ENCODE measurements at places on chromosomes 4 and X.

DNA sequence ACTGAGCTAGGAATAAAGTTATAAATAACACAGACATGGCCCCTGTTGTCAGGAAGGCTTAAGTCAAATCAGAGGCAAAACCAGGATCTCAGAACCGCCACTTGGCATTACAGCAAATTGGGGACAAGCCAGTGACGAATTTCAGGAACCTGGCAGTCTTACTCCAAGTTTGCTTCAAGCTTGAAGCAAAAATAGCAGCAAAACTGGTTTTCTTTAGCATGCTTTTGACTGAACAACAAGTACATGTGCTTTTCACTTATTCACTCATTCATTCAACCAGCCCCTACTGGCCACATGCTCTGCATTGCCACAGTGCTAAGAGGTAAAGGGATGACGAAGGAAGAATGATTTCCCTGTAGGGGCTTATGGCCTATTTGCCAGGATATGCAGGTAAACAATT is 253.9 kb upstream of the PPARGC1A start:
- no peak for DNase-seq

- no peak for DNase-seq
Observed at GRCh38 chr4:74018771-74019170, 19.7 kb downstream of the CXCL3 start.

- DNase-seq, result peak; percentile 57
Observed at GRCh38 chrX:71253253-71254091, 468 bp downstream of the ZMYM3 start.

- DNase-seq, result no peak
Observed at GRCh38 chr4:27270435-27270834, 409.8 kb downstream of the STIM2 start.

DNA sequence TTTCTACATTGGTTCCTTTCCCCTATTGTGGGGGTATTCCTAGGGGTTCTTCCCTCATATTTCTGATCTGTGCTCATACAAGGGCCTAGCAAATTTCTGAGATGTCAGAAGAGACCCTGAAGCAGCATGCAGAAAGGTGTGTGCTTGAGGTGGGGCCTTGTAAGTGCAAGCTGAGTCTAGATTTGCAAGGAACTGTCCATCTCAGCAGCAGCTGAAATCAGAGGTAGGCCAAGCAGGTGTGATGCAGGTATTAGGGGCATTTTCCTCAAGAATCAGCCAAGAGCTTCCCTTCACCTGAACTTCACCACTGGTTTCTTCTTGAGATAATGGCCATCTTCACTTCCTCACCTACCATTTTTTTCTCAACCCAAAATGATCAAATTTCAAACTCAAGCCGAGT is 45.1 kb downstream of the ASB9 start:
- no peak for DNase-seq

Measured in breast epithelium (tissue), 4 donors.